ENCODE measurements at places on chromosomes 3 and 15.

- DNase-seq = no peak
These were observed 538.0 kb downstream of the GABRG3 start for GRCh38 chr15:27509014-27509413.

GRCh38 chr15:92947071-92947730 is 47.1 kb downstream of the CHD2 start:
- no peak for DNase-seq

DNA sequence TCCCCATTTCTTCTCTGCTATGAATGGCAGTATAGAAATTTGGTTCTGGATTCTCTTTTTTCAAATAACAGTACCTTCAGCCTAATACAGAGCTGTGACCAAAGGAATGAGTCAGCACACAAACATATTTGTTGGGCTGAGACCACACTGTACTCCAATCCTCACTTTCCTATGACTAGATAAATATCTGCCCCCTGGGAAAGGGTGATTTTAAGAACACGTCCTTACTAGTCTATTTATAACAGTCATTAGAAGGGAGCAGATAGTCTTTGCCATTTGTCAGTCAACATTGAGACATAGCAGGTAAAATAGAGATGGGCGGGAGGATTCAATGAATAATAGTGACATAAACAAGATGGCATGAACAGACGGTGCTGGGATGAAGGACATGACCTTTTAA is 461.3 kb downstream of the MCTP2 start:
- no peak for DNase-seq

- DNase-seq = no peak
These were observed 127.7 kb downstream of the MTHFS start for GRCh38 chr15:79769069-79769481.

DNA sequence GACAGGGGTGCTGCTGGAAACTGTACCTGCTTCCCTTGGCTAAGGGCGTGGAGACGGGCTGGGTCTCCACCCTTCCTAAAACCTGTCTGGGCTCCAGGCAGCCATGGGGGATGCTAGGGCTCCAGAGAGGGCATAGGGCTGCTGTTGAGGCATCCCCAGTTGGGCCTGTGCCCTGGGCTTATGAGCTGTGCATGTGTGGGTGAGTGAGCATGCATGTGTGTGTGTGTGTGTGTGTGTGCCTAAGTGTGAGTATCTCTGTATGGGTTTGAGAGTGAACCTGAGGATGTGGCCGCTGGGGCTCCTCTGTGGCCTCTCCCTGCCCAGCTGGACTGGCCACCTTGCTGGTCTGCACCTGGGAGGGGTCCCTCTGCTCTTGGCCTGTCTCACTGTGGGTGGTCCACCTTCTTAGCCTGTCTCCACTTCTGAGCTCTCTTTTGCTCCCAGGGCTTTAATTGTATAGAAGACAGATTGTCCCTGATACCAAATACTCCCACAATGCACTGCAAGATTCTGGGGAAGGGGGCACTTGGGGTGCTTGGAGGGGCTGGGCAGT is 11.9 kb upstream of the TMEM115 start:
- no peak for DNase-seq

GRCh38 chr3:69330891-69331400 is 54.9 kb downstream of the FRMD4B start:
- no peak for DNase-seq

DNA sequence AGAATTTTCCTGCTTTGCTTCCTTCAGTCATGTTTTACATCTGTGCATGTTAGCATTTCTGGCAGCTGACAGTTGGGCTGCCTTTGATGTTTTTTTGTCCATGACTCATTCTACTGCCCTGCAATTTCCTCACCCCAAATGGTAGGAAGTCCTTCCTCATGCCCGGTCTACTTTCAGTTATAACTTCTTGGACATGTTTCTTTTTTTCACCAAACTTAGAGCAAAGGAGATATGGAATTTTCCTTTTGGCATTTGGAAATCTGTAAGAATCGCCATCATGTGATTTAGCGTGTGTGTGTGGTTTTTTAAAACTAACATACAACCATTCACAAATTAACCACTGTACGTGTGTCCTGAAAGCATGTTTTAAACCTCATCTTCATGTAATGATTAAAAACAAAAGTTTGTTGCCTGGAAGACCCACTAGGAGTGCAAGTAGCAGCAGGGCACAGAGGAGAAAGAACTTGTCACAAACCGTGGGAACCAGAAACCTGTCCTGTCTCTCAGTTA is 430.7 kb upstream of the CFAP20DC start:
- no peak for DNase-seq

- DNase-seq = no peak
These were observed 80.3 kb downstream of the FAIM start for GRCh38 chr3:138688871-138689299.

DNA sequence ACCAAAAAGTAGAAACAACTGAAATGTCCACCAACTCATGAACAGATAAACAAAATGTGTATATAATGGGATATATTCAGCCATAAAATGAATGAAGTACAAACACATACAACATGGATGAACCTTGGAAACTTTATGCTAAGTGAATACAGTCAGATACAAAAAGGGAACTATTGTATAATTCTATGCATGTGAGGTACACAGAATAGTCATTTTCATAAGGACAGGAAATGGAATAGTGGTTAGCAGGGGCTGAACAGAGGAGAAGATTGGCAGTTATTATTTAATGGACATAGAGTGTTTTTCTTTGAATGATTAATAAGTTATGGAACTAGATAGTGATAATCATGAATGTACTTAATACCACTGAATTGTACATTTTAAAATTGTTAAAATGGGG is 20.0 kb upstream of the TRANK1 start:
- DNase-seq = no peak

GRCh38 chr3:133197619-133198018 is 159.4 kb downstream of the TMEM108 start:
- DNase-seq = no peak

GRCh38 chr3:190340071-190340470 is 17.8 kb upstream of the CLDN1 start:
- DNase-seq = no peak

DNA sequence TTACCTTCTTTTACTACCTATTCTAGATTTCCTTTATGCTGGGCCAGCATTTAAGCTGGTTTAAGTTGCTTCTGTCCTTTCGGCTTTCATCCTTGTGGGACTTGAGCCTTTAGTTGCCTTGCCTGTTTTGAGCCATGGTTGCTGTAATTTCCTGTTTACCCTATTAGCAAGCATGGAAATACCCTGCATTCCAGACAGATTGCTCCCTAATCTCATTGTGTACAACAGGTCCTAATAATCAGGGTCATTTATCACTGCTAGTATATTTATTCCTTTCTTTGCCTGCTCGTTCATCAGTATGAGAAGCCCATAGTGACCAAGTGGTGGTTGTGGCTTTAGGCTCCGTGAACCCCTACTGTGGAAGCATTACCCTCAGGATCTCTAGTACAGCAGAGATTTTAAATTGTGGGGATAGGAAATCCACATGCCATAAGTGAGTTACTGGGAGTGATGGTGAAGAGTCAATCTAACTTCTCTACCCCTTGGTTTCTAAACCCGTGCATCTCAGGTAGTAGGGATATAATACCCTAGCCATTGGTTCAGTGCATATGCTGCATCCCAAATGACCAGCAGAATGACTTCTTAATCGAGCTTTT is 31.9 kb downstream of the NCK1 start:
- no peak for DNase-seq
